ENCODE measurements at places on chromosomes 3 and 15.

GRCh38 chr3:64138046-64138445 is 87.2 kb downstream of the PRICKLE2 start:
- DNase-seq = no peak

- no peak for DNase-seq
These were observed 121.1 kb downstream of the PDCD6IP start for GRCh38 chr3:33919312-33920120.

GRCh38 chr3:142027735-142028134 is 121.6 kb downstream of the TFDP2 start:
- peak; percentile 5 for DNase-seq

- DNase-seq = no peak
These were observed 6.2 kb downstream of the CORO2B start for GRCh38 chr15:68584756-68585573.

DNA sequence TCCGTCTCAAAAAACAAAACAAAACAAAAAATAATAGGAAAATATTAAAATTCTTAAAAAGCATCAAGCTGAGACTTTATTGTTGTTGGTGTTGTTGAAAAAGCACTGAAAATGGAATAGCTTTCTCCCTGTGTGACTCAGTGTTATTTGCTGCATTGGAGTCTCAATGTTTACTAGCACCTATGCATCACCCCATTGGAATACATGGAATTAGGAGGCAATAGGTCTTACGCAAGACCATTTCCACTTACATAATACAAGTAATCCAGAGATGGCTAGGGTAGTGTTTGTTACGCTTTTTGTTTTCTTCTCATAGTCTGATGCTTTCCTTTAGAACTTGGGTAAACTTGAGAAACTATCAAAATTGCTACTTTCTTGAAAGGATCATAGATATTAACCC is 15.2 kb downstream of the GXYLT2 start:
- peak; percentile 67 for DNase-seq

DNA sequence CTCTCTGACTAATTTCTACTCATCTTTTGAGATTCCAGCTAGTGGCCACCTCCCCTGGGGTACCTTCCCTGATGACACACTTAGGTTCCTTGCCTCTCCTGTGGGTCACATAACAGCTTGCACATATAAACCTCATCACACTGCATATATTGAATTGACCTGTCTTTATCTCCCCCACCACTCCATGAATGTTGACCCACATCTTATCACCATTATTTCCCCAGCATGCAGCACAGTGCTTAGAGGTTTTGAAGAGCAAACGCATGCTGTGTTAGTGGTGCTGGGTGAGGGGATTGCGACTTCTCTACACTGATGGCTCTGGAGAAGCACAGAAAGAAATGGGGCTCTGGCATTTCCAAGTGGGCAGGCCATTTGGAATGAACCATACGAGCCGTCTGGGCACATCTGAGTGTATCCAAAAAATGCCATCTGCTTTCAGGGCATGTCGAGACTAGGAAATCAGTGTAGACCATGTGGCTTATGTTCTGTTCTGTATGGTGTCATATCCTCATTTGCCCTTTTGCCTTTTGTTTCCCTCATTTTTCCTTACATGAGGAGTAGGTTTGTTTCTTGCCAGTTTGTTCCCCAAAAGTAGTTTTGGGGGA is 333.2 kb upstream of the TRIM42 start:
- no peak for DNase-seq
